ENCODE measurements at places on chromosomes 11 and 22.
A peak's percentile ranks its signal among the peaks of the same experiment; 100 is the strongest.

DNA sequence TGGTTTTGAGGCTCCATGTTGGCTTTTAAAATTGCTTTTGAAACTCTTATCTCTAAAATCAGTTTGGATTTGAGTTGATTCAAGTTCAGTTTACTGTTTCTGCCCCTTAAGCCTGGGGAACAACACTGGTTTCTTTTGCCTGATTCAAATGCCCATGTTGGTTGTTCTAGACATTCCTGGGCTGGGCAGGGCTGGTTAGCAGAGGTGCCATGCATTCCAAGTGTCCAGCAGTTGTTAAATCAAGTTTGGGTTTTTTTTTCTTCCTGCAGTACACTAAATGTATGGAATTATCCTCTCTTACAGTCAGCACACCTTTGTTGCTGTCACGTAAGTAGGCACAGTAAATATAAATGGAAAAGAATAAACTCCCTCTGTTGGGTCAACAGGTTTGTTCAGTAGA lies 67.2 kb upstream of the MTMR2 start:
- DNase-seq, result no peak

GRCh38 chr22:37420686-37421467 lies 6.4 kb downstream of the ELFN2 start:
- no peak for DNase-seq

GRCh38 chr11:102729849-102730815 lies 5.4 kb upstream of the MMP8 start:
- no peak for DNase-seq

DNA sequence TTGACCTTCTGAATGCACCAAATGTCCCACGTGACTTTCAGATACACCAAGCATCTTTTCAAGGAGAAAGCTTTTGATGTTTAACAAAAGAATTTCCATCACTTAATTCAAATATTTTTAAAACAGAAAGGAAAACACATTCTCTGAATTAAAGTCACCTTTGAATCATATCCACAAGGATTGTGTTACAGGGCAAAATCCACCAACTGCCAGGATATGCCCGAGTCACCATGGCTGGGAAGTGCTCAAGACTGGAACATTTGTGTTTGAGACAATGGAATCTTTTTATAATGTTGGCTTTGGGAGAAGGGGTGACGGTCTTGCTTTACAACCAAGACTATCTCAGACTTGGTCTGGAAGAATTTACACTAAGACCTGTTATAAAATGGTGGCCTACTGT lies 40.8 kb downstream of the BID start:
- no peak for DNase-seq

GRCh38 chr11:26254378-26254777 lies 77.6 kb upstream of the ANO3 start:
- no peak for DNase-seq

- DNase-seq, result peak; percentile 53
Measured at GRCh38 chr22:21754523-21754922, 18.9 kb upstream of the YPEL1 start.

DNA sequence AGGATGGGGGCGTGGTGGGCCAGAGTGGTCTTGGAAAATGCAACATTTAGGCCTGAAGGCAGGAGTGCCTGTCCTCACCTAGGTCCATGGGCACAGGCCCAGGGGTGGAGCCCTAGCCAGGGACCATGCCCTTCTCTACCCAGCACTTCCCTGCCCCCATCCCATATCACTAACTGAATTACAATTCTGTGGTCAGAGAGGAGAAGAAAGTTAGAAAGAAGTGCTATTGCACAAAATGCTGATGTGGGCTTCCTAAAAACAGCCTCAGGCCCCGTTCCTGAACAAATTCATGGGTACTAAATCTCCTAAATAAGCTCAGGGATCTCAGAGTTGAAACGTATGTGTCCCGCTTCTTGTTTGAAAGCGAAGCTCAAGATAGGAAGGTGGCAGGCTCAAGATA lies 3.5 kb upstream of the ASRGL1 start:
- no peak for DNase-seq

DNA sequence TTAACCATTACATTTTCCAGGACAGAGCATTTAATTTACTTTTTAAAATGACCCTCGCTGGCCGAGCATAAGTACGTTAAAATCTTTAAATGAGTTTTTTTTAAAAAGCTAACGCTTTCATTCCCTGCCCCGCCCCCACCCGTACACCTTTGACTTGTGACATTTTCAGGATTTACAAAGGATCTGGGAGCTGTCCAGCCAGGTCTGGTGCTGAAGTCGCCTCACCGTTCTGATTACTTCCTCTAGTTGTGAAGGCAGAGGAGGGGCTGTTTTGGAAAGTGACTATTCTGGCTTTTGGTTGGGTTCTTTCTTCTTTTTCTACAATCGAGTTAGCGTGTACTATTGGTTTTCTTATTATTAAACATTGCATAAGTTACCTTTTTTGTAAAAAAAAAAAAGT lies 2.9 kb downstream of the C11orf87 start:
- no peak for DNase-seq

GRCh38 chr11:119116235-119116594 lies 5.2 kb upstream of the HINFP start:
- no peak for DNase-seq

GRCh38 chr11:128725630-128726319 lies 31.9 kb downstream of the FLI1 start:
- DNase-seq, result peak; percentile 64

DNA sequence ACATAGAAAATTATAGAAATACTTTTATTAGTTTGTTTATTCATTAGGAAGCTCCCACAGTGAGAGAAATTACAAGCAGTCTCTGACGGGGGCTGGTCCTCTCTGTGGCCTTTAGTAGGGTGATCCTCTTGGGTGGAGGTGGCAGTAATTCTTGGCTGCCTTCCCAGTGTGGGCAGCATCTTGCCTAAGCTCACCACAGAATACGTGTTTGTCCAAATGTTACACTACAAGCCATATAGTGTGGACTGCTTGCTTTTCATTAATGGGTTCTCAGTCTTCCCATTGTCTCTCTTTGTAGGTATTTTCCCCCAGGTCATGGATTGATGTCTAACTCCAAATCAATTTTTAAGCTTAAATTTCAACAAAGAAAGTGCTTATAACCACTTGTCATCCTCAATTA lies 43.3 kb downstream of the ENDOD1 start:
- DNase-seq, result no peak

- DNase-seq, result no peak
Measured at GRCh38 chr11:70368961-70369360, 29.4 kb upstream of the CTTN start.

- no peak for DNase-seq
Measured at GRCh38 chr22:29302402-29302680, 4.1 kb upstream of the GAS2L1 start.

DNA sequence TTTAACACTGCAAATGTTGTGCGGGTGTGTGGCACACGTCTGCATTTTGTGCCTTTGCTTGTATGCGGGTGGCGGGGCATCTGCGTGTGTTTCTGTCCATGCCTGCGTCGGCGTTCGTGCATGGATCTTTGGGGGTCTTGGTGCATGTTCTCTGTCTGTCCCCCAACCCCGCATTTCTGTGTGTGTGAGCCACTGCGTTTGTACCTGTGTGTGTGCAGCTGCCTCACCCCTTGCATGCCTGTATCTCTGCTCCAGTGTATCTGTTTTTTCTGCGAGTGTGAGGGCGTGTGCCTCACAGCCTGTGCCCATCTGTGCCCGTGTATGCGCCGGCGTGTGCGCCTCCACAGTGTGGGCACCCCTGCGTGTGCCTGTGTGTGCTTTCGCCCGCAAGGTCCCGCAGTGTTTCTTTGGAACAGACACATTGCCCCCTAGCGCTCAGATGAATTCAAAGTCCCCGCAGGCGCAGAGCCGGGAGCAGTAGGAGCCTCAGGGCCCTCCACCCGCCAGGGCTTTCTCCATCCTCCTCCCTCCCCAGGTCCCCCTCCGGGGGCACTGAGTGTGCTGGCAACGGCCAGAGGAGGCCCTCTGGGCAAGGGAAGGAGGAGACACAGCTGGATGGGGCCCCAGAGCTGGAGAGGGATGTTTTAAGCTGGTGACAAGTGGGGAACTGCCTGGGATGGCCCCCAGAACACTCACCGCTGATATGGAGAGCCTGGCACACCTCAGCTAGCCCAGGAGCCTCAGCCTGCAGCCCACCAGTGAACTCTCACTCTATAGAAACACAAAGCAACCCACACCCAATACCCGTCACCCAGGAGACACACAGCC lies 3.1 kb upstream of the MN1 start:
- DNase-seq, result peak; percentile 26

DNA sequence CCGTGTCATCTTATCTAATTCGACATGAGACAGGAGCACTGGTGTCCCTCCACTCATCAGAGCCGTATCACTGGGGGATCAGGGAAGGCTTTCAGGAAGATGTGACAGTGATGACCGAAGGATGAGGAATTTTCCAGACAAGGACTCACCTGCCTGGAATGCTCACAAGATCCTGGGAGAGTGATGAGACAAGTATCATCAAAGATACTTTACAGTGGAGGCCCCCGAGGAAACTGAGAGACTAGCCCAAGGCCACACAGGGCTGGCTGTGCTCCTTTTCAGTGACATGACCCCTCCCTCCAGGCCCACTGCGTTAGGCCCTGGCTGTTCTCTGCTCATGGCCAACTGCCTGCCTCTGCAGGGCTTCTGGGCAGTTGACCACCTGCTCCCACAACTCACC lies 13.0 kb downstream of the CLPB start:
- no peak for DNase-seq
